ENCODE measurements at places on chromosomes 7 and 10.

DNA sequence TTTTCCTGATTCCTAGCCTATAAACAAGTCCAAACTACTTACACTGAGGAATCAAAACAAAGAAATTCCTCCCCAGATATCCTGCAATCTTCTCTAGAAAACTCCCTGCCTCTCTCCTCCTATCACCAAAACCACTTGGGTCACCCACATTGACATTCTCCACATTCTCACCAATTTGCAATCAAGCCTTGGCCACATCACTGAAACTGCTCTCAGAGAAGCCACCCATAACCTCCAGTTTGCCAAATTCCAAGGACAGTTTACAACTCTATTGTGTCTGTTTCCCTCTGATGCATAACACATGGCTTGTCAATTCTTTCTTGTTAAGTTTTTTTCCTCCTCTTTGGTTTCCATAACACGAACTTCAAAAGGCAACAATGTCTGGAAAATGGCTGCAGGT is 233.5 kb downstream of the XPNPEP1 start:
- no peak for DNase-seq

- peak; percentile 48 for DNase-seq
These were observed 507 bp downstream of the STN1 start for GRCh38 chr10:103917302-103918052.

DNA sequence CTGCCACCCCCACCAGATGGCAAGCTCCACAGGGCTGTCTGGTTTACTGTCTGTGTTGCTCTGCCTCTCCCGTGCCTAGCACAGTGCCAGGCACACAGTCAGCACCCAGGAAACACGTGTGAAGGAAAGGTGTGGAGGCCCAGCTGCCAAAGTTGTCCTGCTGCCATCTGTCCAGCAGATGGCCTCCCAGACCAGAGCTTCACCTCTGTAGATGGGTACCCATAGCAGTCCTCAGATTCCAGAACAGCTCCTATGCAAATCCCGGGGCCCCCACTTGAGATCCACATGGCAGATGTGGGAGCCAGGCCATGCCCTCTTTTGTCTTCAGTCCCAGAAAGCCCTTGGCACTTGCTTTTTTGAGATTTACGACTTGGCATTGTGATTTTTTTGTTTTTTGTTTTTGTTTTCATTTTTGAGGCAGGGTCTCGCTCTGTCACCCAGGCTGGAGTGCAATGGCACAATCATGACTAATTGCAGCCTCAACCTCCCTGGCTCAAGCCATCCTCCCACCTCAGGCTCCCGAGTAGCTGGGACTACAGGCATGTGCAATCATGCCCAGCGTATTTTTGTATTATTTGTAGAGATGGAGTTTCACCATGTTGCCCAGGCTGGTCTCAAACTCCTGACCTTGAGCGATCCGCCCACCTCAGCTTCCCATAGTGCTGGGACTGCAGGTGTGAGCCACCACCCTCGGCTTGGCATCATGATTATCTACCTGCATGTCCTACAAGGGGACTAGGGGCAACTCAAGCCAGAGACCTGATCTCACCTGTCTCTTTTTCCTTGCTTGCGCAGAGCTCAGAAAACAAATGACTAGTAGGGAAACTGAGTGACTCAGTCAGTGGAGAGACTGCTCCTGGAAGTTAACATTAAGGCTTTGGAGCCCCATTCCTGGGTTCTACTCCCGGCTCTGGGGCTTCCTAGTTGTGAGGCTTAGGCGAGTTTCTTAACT is 16.9 kb upstream of the PALD1 start:
- DNase-seq = peak; percentile 62

- no peak for DNase-seq
These were observed 862.6 kb downstream of the NRG3 start for GRCh38 chr10:82737549-82737948.

Data from suppressor macrophage treated with lipopolysaccharide for 4 hours (primary cell).